Activated T-cell treated with anti-CD3 and anti-CD28 coated beads for 1 hour (primary cell): ENCODE measurements at places on chromosomes 1 and 21.

GRCh38 chr1:222126052-222126451 lies 384.2 kb upstream of the DUSP10 start:
- DNase-seq, result no peak

DNA sequence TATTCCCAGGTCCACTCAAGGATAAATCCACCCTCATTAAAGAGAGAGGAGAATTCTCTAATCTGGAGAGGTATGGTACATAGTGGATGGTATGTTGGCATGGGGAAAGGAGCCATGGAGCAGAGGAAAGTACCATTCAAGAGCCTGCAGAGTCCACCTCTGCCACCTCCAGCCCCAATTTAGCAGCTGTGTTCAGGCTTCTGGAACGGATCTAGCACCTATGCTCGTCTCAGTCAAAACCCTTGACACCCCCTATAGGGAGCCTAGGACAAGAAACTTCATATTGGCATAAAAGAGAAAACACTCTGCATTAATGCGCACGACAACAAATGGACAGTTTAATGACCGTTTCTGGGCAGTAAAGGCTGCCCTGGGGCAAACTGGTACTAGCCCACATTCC lies 161.1 kb upstream of the FAM78B start:
- no peak for DNase-seq

GRCh38 chr1:211711315-211711705 lies 35.9 kb upstream of the NEK2 start:
- DNase-seq, result no peak

- no peak for DNase-seq
Observed at GRCh38 chr1:153251087-153251486, 8.4 kb upstream of the LORICRIN start.

- no peak for DNase-seq
Observed at GRCh38 chr1:43418858-43419257, 29.2 kb downstream of the SZT2 start.

GRCh38 chr1:183675381-183675780 lies 22.3 kb upstream of the APOBEC4 start:
- DNase-seq, result no peak

DNA sequence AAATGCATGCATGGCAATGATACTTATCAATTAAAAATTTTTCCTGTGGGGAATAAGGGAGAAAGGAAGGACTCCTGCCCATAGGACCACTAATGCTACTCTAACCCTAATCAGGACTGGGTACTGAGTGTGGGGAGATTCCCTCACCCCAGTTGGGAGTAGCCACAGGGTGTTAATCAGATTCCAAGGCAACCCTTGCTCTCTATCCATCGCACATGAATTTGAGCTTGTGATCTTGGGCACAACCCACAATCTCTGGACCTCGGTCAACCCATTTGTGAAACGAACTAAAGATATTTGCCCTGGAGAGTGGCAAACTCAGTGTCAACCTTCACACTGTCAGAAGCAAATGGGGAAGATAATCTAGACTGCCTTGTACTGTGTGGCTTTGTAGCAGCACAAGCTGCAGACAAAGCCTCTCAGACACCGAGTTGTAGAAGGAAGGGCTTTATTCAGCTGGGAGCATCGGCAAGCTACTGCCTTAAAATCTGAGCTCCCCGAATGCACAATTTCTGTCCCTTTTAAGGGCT lies 69.5 kb downstream of the SERINC2 start:
- no peak for DNase-seq

- DNase-seq, result no peak
Observed at GRCh38 chr1:213999732-214000131, 12.0 kb downstream of the PROX1 start.

DNA sequence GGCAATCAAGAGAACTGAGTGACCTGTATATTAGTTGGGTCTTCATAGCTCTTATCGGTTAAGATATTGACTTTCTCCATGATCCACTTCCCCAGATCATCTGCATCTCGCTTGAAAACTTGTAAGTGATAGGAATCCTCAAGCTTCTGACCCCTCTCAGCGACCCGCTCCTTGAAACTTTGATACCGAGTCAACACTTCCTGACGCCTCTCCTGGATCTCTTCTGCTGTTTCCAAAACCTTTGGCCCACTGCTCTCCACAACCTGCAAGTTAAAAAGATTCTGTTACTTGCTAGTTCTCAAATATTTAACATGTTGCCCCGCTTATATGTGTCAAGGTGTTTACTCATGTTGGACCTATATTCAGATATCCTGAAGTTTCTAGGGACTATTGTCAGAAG lies 1.4 kb downstream of the SPTA1 start:
- no peak for DNase-seq

DNA sequence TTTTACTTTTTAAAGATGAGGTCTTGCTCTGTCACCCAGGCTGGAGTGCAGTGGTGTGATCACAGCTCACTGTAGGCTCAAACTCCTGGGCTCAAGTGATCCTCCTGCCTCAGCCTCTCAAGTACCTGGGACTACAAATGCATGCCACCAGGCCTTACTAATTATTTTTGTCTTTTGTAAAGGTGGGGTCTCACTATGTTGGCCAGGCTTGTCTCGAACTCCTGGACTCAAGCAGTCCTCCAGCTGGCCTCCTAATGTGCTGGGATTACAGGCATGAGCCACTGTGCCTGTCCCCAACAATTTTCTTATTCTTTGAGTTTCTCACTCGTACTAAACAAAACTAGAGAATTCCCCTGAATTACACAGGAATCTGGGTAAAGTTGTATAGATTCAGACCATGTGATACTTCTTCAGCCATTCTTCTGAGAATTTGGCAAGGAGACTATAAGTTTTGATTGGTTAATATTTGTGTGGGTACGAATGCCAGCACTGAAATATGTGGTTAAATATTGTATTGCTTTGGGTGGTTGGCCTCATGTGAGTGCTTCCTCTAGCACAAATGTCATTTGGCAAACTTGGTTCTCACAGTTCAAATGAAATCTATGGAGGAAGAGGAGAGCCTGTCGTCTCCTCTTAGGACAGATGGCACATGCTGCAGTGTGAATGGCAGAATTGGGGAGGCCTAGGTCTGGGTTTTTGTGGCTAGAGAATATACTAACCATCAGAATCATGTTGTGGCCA lies 104.9 kb downstream of the RUNX1 start:
- no peak for DNase-seq

DNA sequence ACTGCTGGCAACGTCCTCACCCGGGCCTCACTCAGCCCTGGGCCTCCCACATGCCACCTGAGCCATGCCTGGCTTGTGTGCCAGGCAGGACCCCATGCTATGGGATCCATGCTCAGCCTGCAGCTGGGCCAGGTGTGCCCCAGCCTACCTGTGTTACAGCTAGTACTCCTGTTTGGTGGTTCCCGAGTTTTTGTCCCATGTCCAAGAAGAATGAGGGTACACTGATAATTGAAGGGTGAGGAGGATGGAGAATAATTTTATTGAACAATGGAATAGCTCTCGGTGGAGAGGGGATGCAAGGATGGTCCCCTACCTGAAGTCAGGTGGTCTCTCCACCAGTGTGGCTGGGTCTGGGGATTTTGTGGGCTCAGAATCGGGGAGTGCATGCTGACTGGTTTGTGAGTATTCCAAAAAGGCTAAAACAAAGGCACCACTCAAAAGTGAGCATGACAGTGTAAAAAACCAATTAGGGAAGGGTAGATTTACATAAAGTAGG lies 137.9 kb downstream of the TNFSF18 start:
- no peak for DNase-seq
